ENCODE measurements at places on chromosomes 3 and 15. TPM values are rescaled to one million over a fixed set of nuclear protein-coding genes. Genes with fewer than 3 reads are reported as not detected.

DNA sequence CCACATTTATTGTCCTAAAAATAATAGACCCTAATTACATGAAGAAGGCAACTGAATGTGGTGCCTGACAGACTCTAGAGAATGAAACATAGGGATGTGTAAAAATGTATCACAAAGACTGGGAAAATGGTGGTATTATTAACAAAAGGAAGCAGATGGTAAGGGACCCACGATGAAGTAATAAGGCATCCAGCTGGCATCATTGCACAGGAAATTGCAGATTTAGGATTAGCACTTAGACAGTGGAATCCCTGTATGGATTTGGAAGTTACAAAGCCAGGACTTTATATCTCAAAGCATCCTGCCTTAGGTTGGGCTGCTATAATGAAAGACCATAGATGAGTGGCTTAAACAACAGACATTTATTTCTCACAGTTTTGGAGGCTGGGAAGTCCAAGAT, 104.3 kb downstream of the PPM1L start:
- no peak for DNase-seq

GRCh38 chr3:32612547-32612946, 41.9 kb upstream of the DYNC1LI1 start:
- DNase-seq = no peak

GRCh38 chr3:113151461-113152031, 59.8 kb upstream of the BOC start:
- no peak for DNase-seq

DNA sequence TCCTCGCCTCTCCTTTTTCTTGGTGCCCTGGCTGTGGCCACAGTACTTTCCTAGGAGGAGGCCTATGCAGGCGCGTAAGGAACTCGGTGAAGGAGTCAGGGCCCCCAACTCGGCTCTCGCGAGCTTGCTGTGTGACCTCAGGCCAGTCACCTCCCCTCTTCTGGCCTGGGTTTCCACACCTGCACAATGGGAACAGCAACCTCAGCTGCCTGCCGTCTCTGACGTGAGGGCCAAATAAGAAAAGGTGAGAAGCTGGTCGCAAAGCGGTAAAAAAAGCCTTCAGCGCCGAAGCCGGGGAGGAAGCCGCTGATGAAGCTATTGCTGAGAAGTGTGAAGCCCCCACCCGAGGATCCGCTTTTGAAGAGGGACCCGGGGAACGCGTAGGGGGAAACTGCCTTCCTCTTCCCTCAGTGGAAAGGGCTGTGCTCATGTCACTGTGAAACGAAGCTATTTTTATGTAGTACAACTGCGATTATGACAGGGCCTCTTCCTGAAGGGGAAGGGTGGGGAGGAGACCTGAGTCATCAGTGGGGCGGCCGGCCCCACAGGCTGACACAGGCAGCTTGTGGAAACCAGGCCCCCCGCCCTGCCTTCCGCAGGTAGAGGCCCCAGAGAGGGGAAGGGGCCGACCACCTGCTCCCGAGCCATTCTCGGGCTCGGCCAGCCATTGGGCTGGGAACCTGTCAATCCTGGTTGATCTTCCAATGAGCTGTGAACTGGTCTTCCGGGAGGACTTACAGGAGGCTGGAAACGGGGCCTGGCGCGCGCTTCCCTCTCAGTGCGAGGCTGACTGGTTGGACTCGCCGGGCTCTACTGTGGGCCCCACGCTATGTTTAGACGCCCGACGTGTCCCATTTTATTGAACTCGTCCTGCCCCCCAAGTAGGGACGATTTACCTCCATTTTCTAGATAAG, 18.0 kb upstream of the ANKDD1A start:
- no peak for DNase-seq

DNA sequence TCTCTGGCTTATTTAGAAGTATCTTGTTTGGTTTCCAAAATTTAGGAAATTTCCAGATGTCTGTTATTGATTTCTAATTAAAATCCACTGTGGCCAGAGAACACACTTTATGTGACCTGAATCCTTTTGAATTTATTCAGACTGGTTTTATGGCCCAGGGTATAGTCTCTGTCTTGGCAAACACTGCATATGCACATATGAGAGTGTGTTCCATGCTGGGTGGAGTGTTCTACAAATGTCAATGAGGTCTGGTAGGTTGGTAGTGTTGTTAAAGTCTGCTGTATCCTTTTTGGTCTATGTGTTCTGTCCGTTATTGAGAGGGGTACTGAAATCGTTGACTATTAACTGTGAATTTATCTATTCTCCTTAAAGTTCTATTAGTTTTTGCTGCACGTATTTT, 30.2 kb downstream of the PGPEP1L start:
- no peak for DNase-seq

DNA sequence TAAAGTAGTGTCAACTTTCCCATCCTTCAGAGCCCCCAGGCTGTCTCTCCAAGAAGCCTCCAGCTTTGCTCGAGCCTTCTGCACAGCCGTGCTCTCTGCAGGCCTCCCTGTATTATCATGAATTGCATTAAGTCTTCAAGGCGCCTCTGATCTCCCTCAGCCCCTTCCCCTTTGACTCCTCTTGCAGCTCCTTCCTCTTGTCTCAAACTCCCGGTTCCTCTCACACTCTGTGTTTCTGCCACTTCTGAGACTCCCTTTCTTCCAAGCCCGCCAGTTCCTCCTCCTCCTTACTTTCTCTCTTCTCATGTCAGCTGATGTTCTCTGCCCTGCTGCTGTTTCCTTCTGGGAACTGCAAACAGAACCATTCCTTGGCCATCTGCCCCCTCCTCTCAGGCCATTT, 418.8 kb downstream of the EPHB1 start:
- no peak for DNase-seq

The CLDN16 gene
- not detected for total RNA-seq

DNA sequence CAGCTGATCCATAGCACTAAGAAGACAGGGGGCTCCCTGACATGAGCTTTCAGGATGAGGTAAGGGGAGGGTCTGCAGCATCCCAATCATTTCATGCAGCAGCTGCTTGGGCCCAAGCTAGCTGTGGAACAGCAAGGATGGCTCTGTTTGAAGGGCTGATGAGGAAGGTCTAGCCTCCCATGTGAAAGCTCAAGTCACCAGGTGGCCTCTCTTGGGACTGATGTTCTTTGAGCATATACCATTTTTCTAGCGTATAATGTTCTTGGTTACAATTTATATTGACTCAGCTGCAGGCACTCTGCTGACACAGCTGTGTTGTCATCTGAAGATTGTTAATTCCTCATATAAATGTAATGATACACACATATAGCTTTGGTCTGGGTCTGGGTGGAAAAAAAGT, 87.0 kb downstream of the CD200R1L start:
- DNase-seq = no peak

The ALDH1A2 gene
- total RNA-seq = 0.54 TPM

- no peak for DNase-seq
These were observed 39.8 kb downstream of the CCDC12 start for GRCh38 chr3:46936733-46937250.

- DNase-seq = no peak
These were observed 272.1 kb upstream of the TTC14 start for GRCh38 chr3:180329847-180330246.

DNA sequence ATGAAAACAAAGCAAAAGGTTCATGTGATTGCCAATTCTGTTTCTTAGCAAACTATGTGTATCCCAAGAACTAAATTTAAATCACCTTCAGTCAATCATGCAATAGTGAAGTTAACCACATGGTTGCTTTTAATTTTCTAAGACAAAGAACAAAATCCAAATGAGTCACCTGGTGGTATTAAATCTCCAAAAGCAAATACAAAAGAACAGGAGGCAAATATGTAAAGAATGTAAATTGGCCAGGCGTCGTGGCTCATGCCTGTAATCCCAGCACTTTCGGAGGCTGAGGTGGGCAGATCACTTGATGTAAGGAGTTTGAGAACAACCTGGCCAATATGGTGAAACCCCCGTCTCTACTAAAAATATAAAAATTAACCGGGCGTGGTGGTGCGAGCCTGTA, 54.2 kb upstream of the PIK3R4 start:
- no peak for DNase-seq

The MEGF11 gene
- not detected for total RNA-seq

The ADGRG7 gene
- total RNA-seq = not detected

GRCh38 chr15:52078876-52079700, 33.5 kb downstream of the BCL2L10 start:
- DNase-seq = no peak

- no peak for DNase-seq
These were observed 6.6 kb downstream of the PRKCD start for GRCh38 chr3:53167418-53168174.

Measured in chondrocyte (in vitro differentiated cells).